ENCODE measurements at places on chromosomes 1 and 21. TPM values are rescaled to one million over a fixed set of nuclear protein-coding genes. Genes with fewer than 3 reads are reported as not detected.
A peak's percentile ranks its signal among the peaks of the same experiment; 100 is the strongest.

DNA sequence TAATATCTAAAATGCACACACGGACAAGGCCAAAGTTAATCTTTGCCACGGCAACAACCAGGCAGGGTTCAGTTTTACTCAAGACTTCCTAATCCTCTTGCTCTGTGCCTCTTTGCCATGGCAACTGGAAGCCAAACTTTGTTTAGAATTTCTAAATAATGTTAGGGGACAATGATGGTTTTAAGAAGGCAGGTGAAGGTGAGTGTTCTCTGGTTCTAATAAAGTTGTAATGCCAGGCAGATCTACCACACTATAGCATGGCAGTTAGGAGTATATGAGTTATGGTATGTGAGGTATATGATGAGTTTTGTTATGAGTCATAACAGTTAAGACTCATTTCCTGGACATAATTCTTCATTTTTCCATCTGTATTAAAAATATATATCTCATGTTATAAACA is 2.7 kb downstream of the PTPRC start:
- DNase-seq, result no peak

- DNase-seq, result no peak
Observed at GRCh38 chr1:216453777-216454176, 30.5 kb upstream of the USH2A start.

Gene C1orf226
- not detected for total RNA-seq

- no peak for DNase-seq
Observed at GRCh38 chr1:196183941-196184340, 424.3 kb downstream of the KCNT2 start.

DNA sequence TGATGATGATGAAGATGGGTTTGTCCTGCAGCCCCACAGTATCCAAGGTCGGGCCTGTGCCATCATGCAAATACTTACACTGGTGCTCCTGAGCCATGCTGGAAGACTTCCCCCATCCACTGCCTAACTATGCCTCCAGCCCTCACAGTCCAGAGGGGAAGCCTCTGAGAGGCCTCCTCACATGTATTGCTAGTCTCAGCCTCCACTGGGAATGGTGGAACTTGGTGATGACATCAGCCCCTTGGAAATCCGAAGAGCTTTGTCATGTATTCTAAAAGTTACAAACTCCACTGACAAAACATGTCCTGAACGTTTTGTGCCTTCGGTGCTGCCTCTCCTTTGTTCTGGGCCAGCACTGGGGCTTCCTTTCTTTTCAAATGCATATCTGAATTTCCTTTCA is 61.1 kb upstream of the DMRTB1 start:
- no peak for DNase-seq

Gene ERVH48-1
- not detected for total RNA-seq

DNA sequence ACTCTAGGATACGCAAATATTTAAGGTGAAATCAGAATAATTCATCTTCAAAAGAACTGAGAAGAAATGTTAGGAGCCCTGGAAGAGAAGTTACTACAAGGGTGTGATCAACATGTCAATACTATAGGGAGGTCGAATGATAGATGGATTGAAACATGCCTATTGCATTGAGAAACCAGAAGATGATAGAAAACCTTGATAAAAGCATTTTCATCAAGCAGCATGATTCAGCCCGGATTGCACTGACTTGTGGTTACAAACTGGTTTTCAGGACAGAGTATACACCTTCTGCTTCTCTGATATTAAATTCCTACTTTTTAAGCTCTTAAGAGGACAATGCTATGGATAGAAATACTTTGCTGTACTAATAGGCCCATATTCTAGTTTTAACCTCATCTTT is 164.2 kb downstream of the FMN2 start:
- DNase-seq, result no peak

GRCh38 chr1:221162939-221163338 is 283.7 kb downstream of the HLX start:
- DNase-seq, result no peak

DNA sequence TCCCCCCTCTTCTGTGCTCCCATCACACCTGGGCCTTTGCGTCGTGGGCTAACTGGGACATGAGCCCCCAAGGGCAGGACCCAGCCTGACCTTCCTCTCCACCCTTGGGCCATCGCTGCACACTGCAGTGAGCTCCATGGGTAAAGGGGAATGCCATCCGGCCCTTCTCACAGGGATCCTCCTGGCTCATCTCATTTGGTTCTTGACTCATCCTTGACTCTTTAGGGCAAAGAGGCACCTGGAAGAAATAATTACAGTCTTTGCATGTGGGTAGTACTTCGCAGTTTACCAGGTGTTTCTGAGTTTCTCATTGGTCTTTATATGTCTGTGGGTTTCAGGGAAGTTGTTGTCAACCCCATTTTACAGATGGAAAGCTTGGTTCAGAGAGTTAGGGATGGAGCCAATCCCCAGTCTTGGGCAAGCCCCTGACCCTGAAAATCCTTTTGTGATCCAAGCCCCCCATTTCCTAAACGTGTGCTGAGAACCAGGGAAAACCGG is 59.3 kb upstream of the ID3 start:
- DNase-seq, result no peak

Gene SPRR2E
- total RNA-seq, result not detected

Gene HENMT1
- 35.7 TPM for total RNA-seq

Gene GJA9
- not detected for total RNA-seq

DNA sequence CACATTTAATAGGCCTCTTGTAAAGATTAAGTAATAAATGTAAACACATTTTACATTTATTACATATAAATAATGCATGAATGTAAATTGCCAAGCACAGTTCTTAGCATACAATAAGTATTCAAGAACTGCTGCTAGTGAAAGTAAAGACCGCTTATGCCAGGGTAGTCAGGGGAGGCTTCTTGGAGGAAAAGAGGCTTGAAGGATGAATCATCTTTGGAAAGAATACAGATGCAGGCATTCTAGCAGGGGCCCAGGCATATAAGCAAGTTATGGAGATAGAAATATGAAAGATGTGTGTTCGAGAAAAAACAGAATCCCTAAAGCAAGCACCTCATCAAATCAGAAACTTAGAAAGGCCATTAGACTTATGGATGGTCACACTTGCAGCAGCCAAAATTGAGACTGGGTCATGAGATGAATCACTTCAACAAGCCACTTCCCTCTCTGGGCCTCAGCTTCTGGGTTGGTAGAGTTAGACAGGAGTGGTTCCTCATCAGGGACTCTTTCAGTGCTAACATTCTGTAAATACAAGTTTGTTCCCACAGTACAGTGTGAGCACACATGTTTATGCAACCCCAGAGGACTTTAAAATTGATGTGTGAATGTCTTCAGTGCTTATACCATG is 79.8 kb upstream of the ROR1 start:
- DNase-seq, result no peak

GRCh38 chr21:45381865-45382696 is 22.9 kb upstream of the COL18A1 start:
- DNase-seq, result peak; percentile 38

DNA sequence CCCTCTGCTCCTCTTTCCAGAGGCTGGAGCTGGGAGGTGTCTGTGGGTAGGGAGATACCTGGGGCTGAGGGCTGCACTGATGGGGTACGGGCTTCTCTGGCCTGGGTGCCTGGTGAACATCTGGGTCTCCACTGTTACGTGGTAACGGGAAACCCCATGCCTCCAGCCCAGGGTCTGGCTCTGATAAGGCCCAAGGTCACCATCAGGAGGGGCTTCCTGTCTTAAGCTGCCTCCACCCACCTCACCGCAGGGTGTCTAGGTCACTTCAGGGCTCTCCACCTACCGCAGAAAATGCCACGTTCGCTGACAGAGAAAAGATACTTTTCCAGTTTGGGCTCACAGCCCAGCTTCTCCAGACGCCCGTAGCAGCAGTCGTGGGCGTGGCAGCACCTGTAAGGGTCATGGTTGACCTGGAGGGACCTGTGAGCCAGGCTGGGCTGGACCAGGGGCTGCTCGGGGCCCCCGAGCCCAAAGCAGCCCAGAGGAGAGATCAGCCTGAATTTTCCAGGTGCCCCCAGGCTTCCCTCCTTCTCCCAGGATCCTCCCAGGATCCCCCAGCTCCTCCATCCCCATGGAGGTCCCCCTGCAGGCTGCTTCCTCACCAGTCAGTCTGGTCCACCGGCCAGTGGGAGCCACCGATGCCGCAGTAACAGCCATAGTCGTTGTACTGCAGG is 1.3 kb downstream of the PLA2G2E start:
- DNase-seq, result no peak

Gene RHOU
- 3.7 TPM for total RNA-seq

DNA sequence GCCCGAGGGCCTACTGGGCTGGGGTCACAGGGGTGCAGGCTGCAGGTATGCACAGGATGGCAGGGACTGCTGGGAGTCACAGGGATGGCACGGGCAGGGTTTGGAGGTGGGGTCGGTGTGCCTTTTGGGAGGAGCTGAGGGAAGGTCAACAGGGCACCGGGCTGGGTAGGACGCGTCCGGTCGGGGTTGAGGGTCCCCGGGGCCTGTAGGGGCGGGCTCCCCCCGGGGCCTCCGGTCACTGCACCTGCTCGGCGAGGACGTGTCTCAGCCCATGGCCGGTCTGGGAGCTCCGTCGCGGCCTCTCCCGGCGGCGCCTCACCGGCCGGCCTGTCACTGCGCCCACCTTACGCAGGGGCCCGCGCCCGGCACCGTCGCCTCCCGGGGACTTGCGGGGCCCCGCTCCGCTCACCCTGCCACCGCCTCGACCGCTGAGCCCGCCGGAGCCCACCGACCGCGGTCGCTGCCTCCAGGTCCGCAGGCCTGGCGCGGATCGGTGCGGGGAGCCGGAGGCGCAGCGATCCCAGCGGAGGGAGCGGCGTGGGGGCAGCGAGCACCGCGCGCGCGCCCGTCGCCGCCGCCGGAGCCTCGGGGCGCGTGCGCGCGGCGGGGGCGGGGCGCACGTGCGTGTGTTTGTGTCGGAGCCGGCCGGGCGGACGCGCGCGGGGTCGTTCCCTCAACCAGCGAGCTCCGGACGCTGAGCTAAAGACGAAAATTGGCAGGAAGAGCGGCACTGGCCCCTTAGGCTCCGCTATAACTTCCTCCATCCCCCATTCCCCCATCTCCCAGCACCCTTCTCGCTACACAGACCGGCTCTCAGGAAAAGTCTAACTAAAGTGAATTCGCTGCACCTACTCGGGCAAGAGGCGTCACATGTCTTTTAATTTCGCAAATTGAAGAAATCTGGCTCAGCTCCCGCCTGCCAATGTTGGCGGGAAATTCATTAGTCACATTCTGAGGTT is at the start of gene AMIGO1:
TSS of gene AMIGO1 (minus strand) at position 552 of the 959 bp plus-strand sequence. CDS start 815 bp downstream, outside the sequence.
- DNase-seq, result peak; percentile 75

DNA sequence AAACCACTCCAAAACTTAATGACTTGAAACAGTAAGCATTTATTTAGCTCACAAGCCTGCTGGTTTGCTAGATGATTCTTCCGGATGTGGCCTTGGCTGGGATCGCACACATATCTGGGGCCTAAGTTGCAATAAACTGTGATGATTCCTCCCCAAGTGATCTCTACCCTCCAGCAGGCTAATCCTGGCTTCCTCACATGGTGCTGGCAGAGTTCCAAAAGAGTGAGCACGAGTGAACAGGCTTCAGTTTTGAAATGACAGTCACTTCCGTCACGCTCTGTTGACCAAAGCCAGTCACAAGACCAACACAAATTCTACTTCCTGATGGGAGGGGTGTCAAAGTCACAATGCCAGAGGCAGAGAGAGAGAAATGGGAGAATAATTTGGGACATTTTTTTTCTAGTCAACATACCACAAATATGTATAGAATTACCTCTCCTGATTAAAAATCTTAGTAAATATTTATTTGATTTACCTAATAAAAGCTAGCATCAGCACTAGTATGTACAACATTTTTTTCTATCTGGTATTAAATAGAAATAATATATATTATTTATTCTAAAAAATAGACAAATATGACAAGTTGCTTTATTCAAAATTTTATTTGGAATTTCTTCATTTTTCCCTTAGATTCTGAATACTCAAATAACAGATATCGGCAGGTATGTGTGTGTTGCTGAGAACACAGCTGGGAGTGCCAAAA is 292.7 kb downstream of the TPR start:
- no peak for DNase-seq

Gene ATP1A4
- not detected for total RNA-seq

Gene GJB5
- total RNA-seq, result not detected

DNA sequence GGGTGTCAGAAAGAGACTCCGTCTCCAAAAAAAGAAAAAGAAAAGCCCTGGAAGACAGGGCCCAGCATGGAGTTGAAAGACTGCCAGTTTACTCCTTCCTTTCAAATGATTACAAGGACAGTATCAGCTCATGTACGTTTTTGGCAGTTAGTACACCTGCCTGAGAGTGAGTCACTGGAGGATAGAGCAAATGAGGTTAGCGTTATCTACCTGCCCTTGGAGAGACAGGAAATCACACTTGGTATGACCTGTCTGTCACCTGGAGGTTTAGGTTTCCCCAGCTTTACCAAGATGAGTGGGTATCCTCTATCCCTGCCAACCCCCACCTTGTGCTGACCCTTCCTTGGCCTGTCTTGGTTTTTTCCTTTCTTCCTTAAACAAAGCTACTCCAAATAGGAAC is 96.8 kb upstream of the BMP8A start:
- DNase-seq, result no peak

- no peak for DNase-seq
Observed at GRCh38 chr1:223175633-223176032, 32.6 kb upstream of the TLR5 start.

DNA sequence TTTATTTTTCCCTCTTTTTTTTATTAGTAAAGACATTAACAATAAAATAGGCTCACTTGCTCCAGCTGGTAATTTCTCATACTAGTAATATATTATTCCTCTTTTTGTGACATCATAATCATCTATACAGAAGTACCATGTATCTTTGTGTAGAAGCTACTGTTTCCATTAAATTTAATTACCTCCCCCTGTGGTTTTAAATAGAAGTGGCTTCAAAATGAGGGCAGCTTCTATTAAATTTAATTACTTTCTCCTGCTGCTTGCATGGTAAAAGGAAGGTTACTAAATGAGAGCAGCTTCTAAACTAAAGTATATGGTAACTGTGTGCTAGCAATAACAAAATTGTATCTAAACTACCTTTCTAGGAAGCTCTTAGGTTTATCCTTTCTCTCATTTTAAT is 94.0 kb downstream of the DPYD start:
- DNase-seq, result no peak

DNA sequence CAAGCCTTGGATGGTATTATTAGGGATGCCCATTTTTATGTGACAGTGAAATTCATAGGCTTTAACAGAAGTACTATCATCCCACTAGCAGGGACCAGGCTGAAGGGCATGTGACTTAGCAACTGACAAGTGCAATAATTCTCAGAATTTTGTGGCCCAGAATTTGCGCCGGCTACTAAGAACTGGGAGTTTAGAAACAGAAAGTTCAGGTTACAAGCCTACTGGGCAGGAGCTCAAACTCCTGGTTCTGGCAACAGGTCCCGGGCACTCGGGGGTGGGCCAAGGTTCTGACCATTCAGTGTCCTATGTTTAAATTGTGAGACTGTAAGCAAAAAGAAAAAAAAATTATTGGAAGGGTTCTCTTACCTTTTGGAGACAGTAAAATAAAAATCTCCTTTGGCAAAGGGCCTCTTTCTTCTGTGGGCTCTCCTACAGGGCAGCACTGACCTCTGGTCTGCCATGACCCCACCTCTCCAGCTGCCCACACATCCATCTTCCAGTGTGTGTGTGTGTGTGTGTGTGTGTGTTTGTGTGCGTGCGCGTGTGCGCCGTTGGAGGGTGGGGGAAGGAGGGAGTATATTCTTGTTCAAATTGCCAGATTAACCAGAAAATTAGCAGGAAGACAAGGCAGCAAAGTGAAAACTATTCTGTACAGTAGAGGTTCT is 26.1 kb downstream of the IRF2BP2 start:
- DNase-seq, result no peak

Gene DCDC2B
- total RNA-seq, result 0.19 TPM

Gene ELAPOR1
- 4.0 TPM for total RNA-seq
